ENCODE measurements at places on chromosomes 13 and 19.

- DNase-seq = peak; percentile 2
Measured at GRCh38 chr19:275958-276646, 15.1 kb downstream of the PLPP2 start.

- no peak for DNase-seq
Measured at GRCh38 chr19:46823049-46823448, 27.6 kb downstream of the AP2S1 start.

DNA sequence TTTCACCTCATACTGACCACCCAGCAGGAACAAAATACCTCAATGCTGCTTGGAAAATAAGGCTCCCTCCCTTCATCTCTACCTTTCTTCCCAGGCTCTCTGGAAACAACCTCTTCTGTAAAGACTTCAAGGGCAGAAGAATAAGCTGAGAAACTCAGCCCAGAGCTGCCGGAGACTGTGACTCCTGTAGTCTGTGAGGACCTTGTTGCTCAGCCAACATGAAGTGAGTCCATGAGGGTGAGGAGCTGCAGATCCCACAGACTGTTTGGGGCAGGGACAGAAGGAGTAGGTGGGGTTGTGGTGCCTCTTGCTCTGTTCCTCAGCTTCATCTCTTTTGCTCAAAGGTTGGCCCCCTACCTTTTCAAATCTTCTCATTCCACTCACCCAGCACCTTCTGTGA, 7.8 kb downstream of the LILRA5 start:
- DNase-seq = no peak

GRCh38 chr19:49635530-49636232, 4.3 kb downstream of the RRAS start:
- DNase-seq = no peak

GRCh38 chr19:51181377-51181912, 39.3 kb downstream of the SIGLEC7 start:
- no peak for DNase-seq

- no peak for DNase-seq
Measured at GRCh38 chr13:101880581-101880980, 428.1 kb downstream of the ITGBL1 start.

DNA sequence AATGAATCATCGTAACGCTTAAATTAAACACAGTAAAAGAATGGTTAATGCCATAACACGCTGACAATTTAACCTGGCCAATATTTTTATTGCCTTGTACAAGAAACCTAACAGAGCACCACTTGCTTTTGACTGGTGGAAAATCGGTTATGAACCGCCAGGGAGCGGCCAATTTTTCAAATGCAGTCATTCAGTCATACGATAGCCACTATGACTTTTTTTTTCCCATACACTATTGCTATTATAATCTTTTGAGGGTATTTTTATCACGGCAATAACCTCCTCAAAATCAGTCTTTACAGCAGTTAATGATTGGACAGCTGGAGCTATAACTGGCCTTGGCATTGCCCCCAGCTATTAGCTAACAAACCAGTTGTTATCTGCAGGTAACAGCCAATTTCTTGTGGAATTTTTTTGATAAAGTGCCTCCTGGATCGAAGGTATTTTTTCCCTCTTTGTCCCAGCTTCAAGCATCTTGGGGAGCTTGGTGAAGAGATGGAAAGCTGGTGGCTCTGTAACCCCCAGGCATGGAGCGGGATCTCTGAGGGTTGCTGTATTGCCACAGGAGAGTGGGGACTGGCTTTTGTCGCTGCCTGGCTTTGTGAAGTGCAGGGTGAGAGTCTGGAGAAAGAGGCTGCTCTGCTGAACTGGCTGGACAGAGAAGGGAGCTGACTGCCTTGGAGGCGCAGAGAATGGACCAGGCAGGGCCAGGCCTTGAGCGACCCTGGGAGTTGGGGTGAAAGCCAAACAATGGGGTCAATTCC, 198.4 kb upstream of the ZNF536 start:
- no peak for DNase-seq

DNA sequence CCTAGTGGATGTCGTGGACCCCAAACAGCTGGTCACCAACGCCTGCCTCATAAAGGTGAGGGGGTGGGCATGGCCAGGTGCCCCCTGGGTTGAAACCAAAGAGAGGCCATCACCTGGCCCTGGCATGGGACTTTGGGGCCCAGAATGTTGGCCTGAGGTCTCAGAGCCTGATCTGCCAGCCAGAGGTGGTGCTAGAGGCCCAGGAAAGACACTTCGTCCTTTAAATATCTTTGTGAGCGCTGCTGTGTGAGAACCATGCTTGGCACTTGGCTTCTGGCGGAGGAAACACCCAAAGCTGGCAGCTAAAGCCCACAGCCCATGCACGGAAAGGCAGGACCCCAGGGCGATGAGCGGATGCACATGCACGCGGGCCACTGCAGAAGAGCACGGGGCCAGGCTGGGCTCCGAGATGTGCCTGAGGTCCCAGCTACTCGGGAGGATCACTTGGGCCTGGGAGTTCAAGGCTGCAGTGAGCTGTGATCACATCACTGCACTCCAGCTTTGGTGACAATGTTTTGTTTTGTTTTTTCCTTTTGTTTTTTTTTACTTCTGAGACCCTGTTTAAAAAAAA, 4.3 kb upstream of the ADM5 start:
- no peak for DNase-seq

DNA sequence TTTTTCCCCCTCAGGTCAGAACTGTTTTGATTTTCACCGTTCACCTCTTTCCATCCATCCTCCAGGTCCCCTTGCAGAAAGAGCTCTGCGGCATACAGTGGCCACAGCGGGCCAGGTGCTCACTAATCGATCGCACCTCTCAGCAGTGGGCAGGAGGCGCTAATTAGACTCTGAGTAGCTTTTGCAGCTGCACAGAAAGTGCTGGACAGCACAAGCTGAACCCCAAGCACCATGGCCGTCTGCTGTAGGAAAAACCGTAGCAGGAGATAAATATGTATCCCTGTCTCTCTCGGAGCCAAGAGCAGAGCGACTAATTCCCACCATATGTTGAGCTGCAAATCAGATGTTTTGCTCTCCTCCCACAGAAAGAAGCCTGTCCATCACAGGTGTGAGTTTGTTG, 54.4 kb downstream of the PEX11G start:
- DNase-seq = no peak

- DNase-seq = no peak
Measured at GRCh38 chr13:39676315-39676876, 20.9 kb downstream of the COG6 start.

- no peak for DNase-seq
Measured at GRCh38 chr13:81017513-81018152, 676.7 kb upstream of the SPRY2 start.

- DNase-seq = no peak
Measured at GRCh38 chr19:15014579-15014978, 34.7 kb upstream of the CASP14 start.

DNA sequence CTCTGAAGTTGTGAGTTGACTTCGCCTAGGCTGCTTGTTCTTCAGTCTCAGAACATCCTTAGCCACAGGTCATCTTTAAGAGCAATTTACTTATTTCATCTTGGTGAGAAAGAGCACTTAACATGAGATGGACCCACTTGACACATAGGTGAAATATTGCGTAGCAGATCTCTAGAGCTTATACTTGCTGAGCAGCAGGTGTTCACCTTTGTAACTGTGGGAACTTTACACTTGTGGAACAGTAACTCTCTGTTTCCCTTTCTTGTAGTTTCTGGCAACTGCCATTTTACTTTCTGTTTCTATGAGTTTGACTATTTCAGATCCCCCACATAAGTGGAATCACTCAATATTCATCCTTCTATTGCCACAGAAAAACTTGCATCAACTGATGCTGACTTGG, 95.7 kb downstream of the SLC10A2 start:
- no peak for DNase-seq

GRCh38 chr13:94947392-94947791, 235.0 kb upstream of the SOX21 start:
- DNase-seq = no peak

- no peak for DNase-seq
Measured at GRCh38 chr13:25241007-25241406, 46.3 kb downstream of the MTMR6 start.

DNA sequence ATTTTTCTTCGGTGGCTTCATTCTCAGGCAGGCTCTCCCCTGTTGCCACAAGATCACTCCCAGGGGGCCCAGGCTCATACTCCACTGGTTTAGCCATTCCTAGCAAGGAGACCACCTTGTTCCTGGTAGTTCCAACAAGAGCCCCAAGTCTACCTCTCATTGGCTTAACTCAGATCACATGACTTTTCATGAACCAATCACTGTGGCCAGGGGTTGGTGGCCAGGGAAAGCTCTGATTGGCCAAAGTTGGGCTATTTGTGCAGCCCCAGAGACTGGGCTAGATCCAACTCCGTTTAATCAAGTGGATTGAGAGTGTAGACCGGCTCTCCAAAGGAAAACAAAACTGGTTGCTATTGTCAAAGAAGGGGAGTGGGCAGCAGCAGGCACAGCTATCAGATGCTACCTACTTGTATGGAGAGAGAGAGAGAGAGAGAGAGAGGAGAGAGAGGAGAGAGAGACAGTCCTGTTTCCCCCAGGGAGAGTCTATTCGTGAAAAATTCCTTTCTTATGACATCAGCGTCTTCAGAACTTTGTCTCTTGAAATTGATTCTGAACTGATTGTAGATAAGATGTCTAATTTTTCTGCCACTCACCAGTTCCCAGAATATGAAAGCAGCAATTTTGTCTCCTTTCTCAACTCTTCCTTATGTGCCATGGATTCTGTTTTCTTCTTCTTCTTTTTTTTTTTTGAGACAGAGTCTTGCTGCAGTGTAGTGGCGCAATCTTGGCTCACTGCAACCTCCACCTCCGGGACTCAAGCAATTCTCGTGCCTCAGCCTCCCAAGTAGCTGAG, 5.9 kb downstream of the CEACAM19 start:
- DNase-seq = peak; percentile 47

DNA sequence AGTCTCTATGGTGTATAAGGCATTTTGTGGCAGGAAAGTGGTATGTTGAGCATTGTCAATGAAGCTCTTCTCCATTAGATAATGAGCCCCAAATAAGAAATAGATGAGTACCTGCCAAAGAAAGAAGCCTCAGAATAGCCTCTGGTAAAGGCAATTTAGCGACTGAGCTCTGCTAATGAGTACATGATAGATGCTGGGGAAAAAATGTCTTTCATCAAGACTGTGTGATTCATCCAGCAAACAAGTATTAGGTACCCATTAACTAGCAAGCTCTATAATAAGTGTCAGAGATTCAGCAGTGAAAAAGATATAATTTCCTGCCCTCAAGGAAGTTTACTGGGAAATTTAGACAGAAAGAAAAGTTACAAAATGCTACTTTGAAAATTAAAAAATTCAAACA, 294.6 kb downstream of the ITGBL1 start:
- no peak for DNase-seq

- no peak for DNase-seq
Measured at GRCh38 chr19:24040621-24041020, 46.4 kb upstream of the ZNF254 start.

GRCh38 chr13:96684469-96684868, 309.8 kb downstream of the OXGR1 start:
- DNase-seq = no peak

- peak; percentile 35 for DNase-seq
Measured at GRCh38 chr13:40564342-40565001, 102.0 kb downstream of the FOXO1 start.

- no peak for DNase-seq
Measured at GRCh38 chr13:51235186-51235585, 13.0 kb downstream of the FAM124A start.

DNA sequence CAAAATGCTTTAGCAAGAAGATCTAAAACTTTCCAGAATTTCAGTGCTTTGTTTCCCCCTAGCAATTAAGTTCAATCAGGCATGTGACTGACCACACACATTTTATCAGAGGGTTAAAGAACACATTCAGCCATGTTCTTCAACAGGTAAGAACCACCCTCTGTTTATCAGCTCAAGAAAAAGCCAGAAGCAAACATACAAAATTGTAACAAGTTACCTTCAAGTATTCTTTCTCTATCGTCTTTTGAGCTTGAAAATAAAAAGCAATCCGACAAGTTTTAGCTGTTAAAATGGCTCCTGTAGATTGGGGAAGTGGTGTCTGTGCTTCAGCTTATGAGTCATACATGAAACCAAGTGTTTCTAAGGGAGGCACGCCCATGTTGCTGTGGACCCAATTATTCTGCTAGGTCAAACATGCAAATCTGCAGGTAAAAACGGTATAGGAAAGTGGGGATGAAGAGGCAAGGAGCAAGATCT, at the start of gene ELF1:
Gene ELF1, minus strand, starts transcription at position 306 of the 477 bp plus-strand sequence. CDS start 37,262 bp downstream, outside the sequence.
- peak; percentile 40 for DNase-seq

DNA sequence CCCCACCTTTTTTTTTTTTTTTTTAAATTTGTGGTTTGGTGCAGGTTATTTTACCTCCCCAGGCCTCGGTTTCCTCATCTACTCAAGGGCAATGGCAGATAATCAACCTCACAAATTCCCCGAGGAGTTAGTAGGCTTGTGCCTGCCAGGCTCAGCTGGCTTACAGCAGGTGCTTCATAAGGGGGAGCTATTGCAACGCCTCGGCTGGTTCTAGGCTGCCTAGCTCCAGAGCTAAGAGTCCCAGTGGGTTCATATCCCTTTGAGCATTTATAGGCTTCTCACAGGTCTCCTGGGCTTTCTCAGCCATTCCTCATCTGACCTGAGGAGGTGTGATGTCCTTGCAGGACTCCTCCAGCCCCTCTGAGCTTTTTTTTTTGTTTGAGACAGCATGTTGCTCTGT, 10.6 kb downstream of the BCKDHA start:
- no peak for DNase-seq

Data from adrenal gland (tissue), 19 donors.